Kasumi-1 (cell line): ENCODE measurements at places on chromosomes 12 and 14.

- no peak for DNase-seq
Observed at GRCh38 chr12:108888031-108888430, 8.1 kb downstream of the DAO start.

DNA sequence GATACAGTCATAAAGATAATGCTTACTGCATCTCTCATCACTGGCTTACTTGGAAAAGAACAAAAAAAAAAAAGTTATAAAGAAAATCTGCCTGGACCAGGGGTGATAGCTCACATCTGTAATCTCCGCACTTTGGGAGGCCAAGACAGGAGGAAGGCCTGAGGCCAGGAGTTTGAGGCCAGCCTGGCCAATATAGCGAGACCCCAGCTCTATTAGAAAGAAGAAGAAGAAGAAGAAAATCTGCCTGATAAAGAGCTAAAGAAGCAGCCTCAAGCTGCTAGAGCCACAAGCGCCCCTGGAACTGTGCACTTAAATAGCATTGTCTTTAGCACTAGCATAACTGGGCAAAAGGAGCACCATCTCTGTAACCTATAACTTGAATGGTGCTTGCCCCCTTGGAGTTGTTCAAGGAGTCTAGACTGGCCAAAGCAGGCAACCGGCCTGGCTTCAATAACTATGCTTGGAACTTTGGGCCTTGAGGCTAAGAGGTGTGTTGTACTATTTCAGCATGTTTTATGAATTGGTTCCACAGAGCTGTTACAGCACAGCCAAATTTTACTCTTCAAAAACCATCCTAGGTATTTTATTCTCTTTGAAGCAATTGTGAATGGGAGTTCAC, 53.2 kb downstream of the SINHCAF start:
- no peak for DNase-seq

GRCh38 chr12:24049728-24050127, 100.3 kb upstream of the SOX5 start:
- DNase-seq, result no peak

DNA sequence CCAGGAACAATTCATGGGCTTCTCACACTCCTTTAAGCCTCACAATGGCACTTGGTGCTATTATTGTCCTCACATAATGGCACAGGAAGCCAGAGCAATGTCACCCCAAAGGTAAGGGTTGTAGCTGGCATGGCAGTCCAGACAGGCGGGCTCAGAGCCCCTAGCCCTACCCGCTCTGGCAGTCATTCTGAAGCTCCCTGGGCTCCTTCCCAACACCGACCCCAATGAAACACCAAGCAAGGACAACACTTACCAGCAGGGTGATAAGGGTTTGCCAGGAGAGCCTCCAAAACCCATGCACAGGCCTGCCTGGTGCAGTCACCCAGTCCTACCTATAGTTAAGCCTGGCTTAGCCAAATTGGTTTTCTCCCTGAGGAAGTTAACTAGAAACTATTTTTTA, 30.8 kb downstream of the MAX start:
- DNase-seq, result no peak

GRCh38 chr12:2292560-2292959, 239.8 kb downstream of the CACNA1C start:
- no peak for DNase-seq

GRCh38 chr14:68628605-68629310, 164.1 kb downstream of the ZFP36L1 start:
- no peak for DNase-seq
